ENCODE measurements at places on chromosomes 1 and 21. TPM values are rescaled to one million over a fixed set of nuclear protein-coding genes. Genes with fewer than 3 reads are reported as not detected.

DNA sequence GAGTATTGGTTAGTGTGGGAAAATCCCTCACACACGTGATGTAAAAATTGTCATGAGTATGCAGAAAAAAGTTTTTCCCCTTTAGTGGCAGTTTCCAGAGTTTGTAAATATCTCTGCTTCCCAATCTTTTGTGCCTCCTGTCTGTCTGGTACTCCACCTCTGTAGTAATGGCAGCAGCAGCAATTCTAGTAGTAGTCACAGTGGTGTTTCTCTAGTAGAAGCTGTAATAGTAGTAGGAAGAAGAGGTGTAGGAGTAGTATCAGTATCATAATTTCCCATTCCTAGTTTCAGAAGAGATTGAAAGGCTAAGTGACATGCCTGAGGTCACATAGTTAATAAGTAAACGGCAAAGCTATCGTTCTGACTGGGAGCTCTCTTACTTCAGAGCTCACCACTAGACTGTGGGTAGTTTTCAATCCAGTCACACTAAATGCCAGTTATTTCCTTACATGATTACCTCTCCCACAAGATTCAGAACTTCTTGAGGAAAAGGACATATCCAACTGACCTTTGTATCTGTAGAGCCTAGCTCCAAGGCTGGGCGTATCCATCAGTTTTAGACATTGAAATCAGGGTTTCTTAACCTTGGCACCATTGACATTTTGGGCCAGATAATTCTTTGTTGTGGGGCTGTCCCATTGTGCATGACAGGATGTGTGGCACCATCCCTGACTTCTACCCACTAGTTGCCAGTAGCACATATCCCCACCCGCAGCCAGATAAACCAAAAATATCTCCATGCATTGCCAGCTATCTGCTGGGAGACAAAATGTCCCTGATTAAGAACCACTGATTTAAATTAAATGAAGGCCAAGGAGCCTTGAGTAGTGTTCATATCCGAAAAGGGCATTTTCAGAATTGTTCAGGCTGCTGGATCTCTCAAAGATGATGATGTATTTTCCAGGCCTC lies 135.9 kb downstream of the FGGY start:
- no peak overlapping the region for H3K4me3 ChIP-seq
- H3K36me3 ChIP-seq, result no peaks in the 10 kb centered on the region
- H3K27me3 ChIP-seq, result no peaks in the 10 kb centered on the region
- H3K27ac ChIP-seq, result peak overlapping the region; percentile 91

IER5 gene
- total RNA-seq, result 76.5 TPM

NOC2L gene
- total RNA-seq, result 100 TPM

DNA sequence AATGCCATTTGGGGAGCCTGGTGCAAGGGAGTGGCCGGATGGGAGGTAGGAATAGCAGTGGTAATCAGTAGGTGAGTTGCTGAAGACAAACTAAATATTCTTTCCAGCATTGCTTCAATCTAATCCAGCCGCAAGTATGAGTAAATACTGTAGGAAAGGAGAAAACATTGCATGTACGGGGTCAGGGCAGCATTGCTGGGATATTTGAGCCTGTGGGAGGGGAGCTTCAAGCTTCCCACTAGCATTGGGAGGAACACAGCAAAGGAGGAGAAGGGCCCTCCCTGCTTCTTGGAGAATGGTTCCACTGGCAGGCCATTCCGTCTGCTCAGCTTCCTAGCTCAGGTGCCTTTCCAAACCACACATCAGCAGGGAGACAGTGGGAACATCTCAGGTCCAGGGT lies 15.2 kb downstream of the CAPN2 start:
- DNase-seq, result no peak
- peaks cover 72% of the 10 kb centered on the region for H3K36me3 ChIP-seq
- peaks cover 67% of the 10 kb centered on the region for H3K4me1 ChIP-seq
- H3K4me3 ChIP-seq, result no peak overlapping the region

GRCh38 chr21:27803571-27803970 lies 836.7 kb upstream of the ADAMTS5 start:
- DNase-seq, result no peak
- H3K36me3 ChIP-seq, result no peaks in the 10 kb centered on the region
- H3K4me3 ChIP-seq, result no peak overlapping the region
- H3K27me3 ChIP-seq, result no peaks in the 10 kb centered on the region

GRCh38 chr1:57638239-57638638 lies 214.4 kb upstream of the DAB1 start:
- no peaks in the 10 kb centered on the region for H3K4me1 ChIP-seq

DNA sequence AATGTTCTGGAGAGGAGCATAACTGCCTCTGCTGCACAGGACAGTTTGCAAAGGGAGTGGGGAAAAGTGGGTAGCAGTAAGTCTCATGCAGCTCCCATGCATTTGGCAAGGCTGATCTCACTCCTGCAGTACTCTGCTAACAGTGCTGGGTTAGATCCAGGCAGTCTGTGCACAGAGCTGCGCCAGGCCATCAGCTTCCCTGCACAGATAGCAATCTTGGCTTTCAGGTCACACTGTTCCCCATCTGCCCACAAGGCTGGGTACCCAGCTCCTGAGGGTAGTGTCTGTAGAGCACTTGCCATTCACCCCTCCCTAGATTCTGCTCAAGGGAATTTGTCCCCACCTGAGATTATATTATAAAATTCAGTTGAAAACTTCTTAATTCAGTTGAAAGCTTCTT lies 72.1 kb downstream of the SH3BGR start:
- no peak overlapping the region for H3K27ac ChIP-seq
- no peaks in the 10 kb centered on the region for H3K4me1 ChIP-seq
- no peak overlapping the region for H3K4me3 ChIP-seq
- H3K27me3 ChIP-seq, result peaks cover 4% of the 10 kb centered on the region

AKR1A1 gene
- total RNA-seq, result 49.8 TPM

TMEM201 gene
- 8.7 TPM for total RNA-seq

- H3K27me3 ChIP-seq, result no peaks in the 10 kb centered on the region
- no peak for DNase-seq
- no peaks in the 10 kb centered on the region for H3K4me1 ChIP-seq
- no peak overlapping the region for H3K4me3 ChIP-seq
- no peak overlapping the region for H3K27ac ChIP-seq
- no peaks in the 10 kb centered on the region for H3K36me3 ChIP-seq
These were observed 43.3 kb downstream of the S1PR1 start for GRCh38 chr1:101280049-101280592.

- H3K4me3 ChIP-seq, result peak within 1 kb of the TSS; percentile 28
- H3K27ac ChIP-seq, result no peak within 1 kb of the TSS
- H3K36me3 ChIP-seq, result no peaks in the 10 kb centered on the region
- peaks cover 24% of the 10 kb centered on the region for H3K27me3 ChIP-seq
These were observed at the start of gene HTR1D for GRCh38 chr1:23217421-23218115. HTR1D (minus strand) TSS chr1:23217502; CDS start chr1:23194219, 23,283 bp downstream.

GRCh38 chr21:33261635-33262034 lies 4.5 kb upstream of the IL10RB start:
- no peak for DNase-seq
- no peak overlapping the region for H3K27ac ChIP-seq

- DNase-seq, result no peak
- H3K4me1 ChIP-seq, result no peaks in the 10 kb centered on the region
- H3K27me3 ChIP-seq, result no peaks in the 10 kb centered on the region
- no peaks in the 10 kb centered on the region for H3K36me3 ChIP-seq
- H3K27ac ChIP-seq, result no peak overlapping the region
These were observed 108.3 kb downstream of the RPS6KC1 start for GRCh38 chr1:213159376-213159775.

DNA sequence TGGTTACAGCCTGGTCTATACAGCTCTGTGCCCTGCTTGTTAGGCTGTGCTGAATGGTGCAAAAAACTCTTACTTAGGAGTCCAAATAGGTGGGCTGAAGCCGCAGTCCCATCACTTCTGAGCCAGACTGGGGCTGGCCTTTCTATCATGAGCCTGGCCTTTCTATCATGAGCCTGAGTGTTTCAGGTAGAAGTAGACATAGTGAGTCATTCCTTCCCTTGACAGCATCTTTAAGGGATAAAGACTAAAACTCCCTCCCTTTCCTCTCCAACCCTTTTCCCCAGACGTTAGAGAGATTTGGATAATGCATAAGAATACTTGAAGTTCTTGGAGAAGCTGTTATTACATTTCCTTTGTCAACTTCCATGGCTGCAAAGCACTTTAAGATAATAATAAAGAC lies 46.5 kb upstream of the PARP1 start:
- H3K27me3 ChIP-seq, result no peaks in the 10 kb centered on the region
- no peaks in the 10 kb centered on the region for H3K36me3 ChIP-seq
- H3K4me3 ChIP-seq, result no peak overlapping the region
- no peaks in the 10 kb centered on the region for H3K4me1 ChIP-seq
- no peak overlapping the region for H3K27ac ChIP-seq

GRCh38 chr1:163068716-163069115 lies 445 bp upstream of the RGS4 start:
- no peak for DNase-seq
- H3K4me3 ChIP-seq, result no peak overlapping the region
- no peaks in the 10 kb centered on the region for H3K27me3 ChIP-seq

GRCh38 chr21:42007356-42007940 lies 2.7 kb downstream of the ZBTB21 start:
- no peak overlapping the region for H3K4me3 ChIP-seq
- no peaks in the 10 kb centered on the region for H3K27me3 ChIP-seq
- peaks cover 38% of the 10 kb centered on the region for H3K36me3 ChIP-seq
- DNase-seq, result no peak

GRCh38 chr1:172252321-172252720 lies 168.2 kb upstream of the C1orf105 start:
- no peak overlapping the region for H3K27ac ChIP-seq
- no peaks in the 10 kb centered on the region for H3K27me3 ChIP-seq
- H3K36me3 ChIP-seq, result no peaks in the 10 kb centered on the region
- no peak overlapping the region for H3K4me3 ChIP-seq
- no peak for DNase-seq
- peaks cover 26% of the 10 kb centered on the region for H3K4me1 ChIP-seq

- DNase-seq, result no peak
- H3K36me3 ChIP-seq, result no peaks in the 10 kb centered on the region
- no peak overlapping the region for H3K4me3 ChIP-seq
- peaks cover 7% of the 10 kb centered on the region for H3K27me3 ChIP-seq
- no peak overlapping the region for H3K27ac ChIP-seq
These were observed 22.5 kb downstream of the DISP3 start for GRCh38 chr1:11501491-11501897.

DNA sequence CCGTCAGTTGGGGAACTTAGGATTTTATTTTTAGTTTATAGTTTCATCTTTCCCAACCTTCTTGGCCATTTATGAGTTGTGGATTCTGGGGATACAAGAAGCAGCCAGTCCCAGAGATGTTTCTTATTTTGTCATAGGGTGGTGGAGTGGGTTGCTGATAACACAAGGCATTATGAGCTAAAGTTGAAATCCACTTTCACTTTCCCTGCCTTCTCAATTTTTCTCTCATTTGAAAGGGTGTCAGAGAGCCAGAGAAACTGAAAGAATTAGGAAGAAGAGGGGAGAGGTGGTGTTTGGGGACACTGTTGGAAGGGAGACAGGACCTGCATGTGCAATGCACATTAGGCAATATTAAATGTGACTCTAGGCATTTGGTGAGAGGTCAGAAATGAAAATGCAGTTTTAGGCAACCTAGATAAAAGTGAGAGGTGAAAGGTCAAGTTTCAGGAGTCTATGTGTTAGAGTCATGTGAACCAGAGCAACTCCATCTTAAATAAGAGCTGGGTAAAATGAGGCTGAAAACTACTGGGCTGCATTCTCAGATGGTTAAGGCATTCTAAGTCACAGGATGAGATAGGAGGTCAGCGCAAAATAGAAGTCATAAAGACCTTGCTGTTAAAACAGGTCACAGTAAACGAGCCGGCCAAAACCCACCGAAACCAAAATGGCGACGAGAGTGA lies 71.1 kb upstream of the F3 start:
- H3K36me3 ChIP-seq, result no peaks in the 10 kb centered on the region
- no peak for DNase-seq
- no peak overlapping the region for H3K27ac ChIP-seq
- H3K27me3 ChIP-seq, result no peaks in the 10 kb centered on the region
- peaks cover 61% of the 10 kb centered on the region for H3K4me1 ChIP-seq
- no peak overlapping the region for H3K4me3 ChIP-seq

- H3K36me3 ChIP-seq, result no peaks in the 10 kb centered on the region
- DNase-seq, result no peak
- 0 out of 2 replicates have a peak, but pooled peaks cover 3% of the 10 kb centered on the region for H3K27me3 ChIP-seq
- H3K4me1 ChIP-seq, result no peaks in the 10 kb centered on the region
These were observed 55.8 kb upstream of the CLDN14 start for GRCh38 chr21:36535618-36536241.

PROX1 gene
- total RNA-seq, result 0.25 TPM

- no peaks in the 10 kb centered on the region for H3K27me3 ChIP-seq
- H3K27ac ChIP-seq, result no peak overlapping the region
- H3K4me3 ChIP-seq, result no peak overlapping the region
- H3K36me3 ChIP-seq, result no peaks in the 10 kb centered on the region
- H3K4me1 ChIP-seq, result no peaks in the 10 kb centered on the region
- no peak for DNase-seq
These were observed 24.2 kb upstream of the LEFTY2 start for GRCh38 chr1:225965231-225965630.

GIPC2 gene
- total RNA-seq, result not detected

- peaks cover 56% of the 10 kb centered on the region for H3K4me1 ChIP-seq
- no peak overlapping the region for H3K27ac ChIP-seq
- DNase-seq, result no peak
- H3K36me3 ChIP-seq, result no peaks in the 10 kb centered on the region
- H3K4me3 ChIP-seq, result no peak overlapping the region
- no peaks in the 10 kb centered on the region for H3K27me3 ChIP-seq
These were observed 33.9 kb upstream of the ATP2B4 start for GRCh38 chr1:203592730-203593129.

- H3K36me3 ChIP-seq, result no peaks in the 10 kb centered on the region
- H3K27ac ChIP-seq, result no peak overlapping the region
- H3K4me3 ChIP-seq, result no peak overlapping the region
- H3K27me3 ChIP-seq, result peaks cover 15% of the 10 kb centered on the region
- no peaks in the 10 kb centered on the region for H3K4me1 ChIP-seq
These were observed 9.9 kb upstream of the CHI3L1 start for GRCh38 chr1:203196371-203196770.

C1orf210 gene
- not detected for total RNA-seq

GRCh38 chr21:18549214-18549905 lies 145.8 kb upstream of the TMPRSS15 start:
- H3K4me1 ChIP-seq, result no peaks in the 10 kb centered on the region
- H3K36me3 ChIP-seq, result no peaks in the 10 kb centered on the region
- H3K27me3 ChIP-seq, result no peaks in the 10 kb centered on the region
- H3K4me3 ChIP-seq, result no peak overlapping the region

GRCh38 chr1:219792337-219793021 lies 135.9 kb downstream of the SLC30A10 start:
- no peaks in the 10 kb centered on the region for H3K27me3 ChIP-seq
- no peaks in the 10 kb centered on the region for H3K36me3 ChIP-seq
- H3K4me3 ChIP-seq, result no peak overlapping the region
- no peak overlapping the region for H3K27ac ChIP-seq
- H3K4me1 ChIP-seq, result peaks cover 6% of the 10 kb centered on the region
- DNase-seq, result no peak
